ENCODE measurements at places on chromosomes 12 and 14.

- no peak for DNase-seq
Observed at GRCh38 chr12:4899364-4899763, 10.3 kb upstream of the KCNA1 start.

DNA sequence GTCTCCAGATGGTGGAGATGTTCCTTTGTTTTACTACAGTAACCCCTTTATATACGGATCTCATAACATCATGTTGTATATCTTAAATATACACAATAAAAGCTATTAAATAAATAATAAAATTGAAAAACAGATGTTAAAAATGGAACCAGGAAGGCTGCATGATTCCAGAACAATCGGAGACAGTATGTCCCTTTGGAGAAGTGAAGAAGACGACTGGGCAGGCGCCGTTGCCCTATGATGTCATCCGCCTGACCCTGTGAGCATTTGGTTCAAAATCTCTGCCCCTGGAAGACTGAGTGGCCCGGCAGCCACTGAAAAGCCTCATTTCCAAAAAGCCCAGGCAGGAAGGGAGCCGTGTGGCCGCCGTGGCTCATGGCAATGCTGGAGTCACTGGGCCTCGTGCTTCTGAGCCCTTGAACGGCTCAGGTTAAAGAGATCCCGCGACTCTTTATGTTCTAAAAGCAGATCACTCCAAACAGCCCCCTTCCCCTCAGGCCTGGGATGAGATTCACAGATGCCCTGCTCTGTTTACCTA, 30.8 kb downstream of the RIMBP2 start:
- DNase-seq = no peak

GRCh38 chr12:40204337-40204736, 20.5 kb upstream of the LRRK2 start:
- no peak for DNase-seq

DNA sequence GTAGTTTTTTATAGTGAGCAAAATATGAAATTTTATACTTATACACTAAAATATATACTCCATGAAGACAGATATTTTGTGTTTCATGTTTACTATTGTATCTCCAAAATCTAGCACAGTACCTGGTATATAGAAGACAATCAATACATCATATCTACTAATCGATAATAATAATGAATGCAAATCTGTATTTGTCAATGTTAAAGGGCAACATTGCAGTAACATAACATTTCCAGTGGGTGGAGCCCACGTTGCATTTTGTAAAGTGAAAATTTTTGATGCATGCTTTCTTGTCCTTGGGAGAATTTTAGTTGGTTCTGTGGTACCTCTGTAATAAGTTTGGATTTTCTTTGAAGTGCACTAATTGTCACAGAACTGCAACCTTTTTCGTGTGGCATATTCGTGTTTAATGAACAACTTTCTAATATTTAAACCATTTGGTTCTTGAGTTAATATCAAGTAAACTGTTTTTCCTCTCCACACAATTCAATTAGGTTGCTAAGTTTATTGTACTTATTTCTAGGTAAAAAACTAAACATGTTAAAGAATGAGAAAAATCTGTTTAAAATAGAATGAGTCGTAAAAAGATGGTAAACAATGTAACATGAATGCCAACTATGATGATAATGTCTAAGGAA, 47.4 kb downstream of the AVPR1A start:
- no peak for DNase-seq

GRCh38 chr12:8890313-8891085, 23.8 kb upstream of the PHC1 start:
- DNase-seq = peak; percentile 61

GRCh38 chr14:104082807-104083206, 2.7 kb upstream of the ASPG start:
- no peak for DNase-seq

- DNase-seq = no peak
Observed at GRCh38 chr14:73732006-73732405, 17.8 kb upstream of the PNMA1 start.

GRCh38 chr14:76706811-76707210, 54.5 kb upstream of the VASH1 start:
- DNase-seq = peak; percentile 5

- no peak for DNase-seq
Observed at GRCh38 chr12:50079771-50080170, 5.4 kb upstream of the SMARCD1 start.

DNA sequence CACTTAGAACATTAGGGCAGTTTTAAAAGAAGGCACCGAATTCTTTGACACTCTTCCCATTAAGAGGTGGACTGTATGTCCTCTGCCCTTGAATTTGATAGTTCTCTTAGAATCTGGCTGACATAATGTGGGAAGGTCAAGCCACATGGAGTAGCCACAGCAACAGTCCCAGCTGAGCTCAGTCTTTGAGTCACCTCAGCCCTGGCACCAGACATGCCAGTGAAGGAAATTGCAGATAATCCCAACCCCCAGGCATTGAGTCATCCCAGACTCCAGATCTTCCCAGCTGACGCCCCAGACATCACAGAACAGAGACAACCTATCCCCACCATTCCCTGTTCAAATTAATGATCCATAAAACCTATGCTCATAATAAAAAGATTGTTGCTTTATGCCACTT, 83.4 kb downstream of the GTF2A1 start:
- DNase-seq = no peak
